ENCODE measurements at places on chromosomes 11 and 22.

- DNase-seq: peak; percentile 84
These were observed 864.2 kb downstream of the FAM181B start for GRCh38 chr11:81869351-81870065.

GRCh38 chr11:94832604-94833235 lies 64.6 kb downstream of the AMOTL1 start:
- DNase-seq: no peak

DNA sequence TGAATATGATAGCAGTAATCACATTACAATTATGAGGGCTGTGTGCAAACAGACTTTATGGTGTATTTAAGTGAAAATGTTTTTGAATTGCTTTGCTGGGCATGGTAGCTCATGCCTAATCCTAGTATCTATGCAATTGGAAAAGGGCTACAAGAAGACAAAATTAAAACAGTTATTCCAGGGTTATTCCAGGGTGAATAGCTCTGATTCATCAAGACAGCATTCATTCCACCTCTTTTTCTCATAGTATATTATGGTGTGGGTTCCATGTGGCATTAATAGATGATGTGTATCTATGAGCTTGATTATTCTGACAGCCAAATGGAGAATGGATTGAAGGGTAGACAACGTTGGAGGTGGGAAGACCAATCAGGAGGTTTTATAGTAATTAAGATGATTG lies 12.1 kb upstream of the SIDT2 start:
- no peak for DNase-seq

DNA sequence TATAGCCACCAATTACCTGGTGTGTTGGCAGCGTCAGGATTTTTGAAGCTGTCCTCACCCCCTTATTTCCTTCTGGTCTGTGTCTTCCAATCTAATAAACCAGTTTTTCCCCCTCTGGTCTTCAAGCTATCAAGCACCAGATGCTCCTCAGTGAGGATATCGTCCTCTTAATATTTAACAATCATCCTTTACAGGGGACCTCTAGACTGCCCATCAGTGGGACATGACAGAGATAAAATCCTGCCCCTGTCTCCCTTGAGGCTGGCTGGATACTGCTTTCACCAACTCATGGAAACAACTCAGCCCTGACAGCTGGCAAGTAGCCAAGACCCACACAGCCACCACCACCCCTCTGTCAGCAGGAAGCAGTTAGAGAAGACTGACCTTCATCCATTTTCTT lies 421.0 kb upstream of the API5 start:
- DNase-seq: no peak

DNA sequence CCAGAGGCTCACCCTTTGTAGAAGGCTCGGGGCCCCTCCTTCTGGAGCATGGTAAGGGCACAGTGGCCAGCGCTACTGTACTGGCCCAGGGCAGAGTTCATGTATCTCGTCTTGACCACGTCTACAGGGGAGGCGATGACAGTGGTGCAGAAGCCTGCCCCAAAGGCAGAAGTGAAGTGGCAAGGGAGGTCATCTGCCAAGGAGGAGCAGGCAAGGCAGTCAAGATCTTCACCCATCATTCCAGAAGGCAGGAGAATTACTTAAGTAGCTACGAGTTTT lies 7.2 kb downstream of the UCP2 start:
- no peak for DNase-seq

GRCh38 chr22:19671316-19671715 lies 43.0 kb upstream of the SEPTIN5 start:
- no peak for DNase-seq

- DNase-seq: no peak
These were observed 7.1 kb upstream of the NHERF4 start for GRCh38 chr11:119178166-119178680.

GRCh38 chr11:128471138-128471661 lies 116.2 kb downstream of the ETS1 start:
- no peak for DNase-seq

- no peak for DNase-seq
These were observed 616.6 kb downstream of the TBC1D22A start for GRCh38 chr22:47379037-47379436.

GRCh38 chr11:79437278-79437980 lies 3.4 kb downstream of the TENM4 start:
- no peak for DNase-seq

- no peak for DNase-seq
These were observed 73.2 kb upstream of the TCF20 start for GRCh38 chr22:42343531-42344081.

GRCh38 chr11:69300120-69301060 lies 6.4 kb downstream of the MYEOV start:
- DNase-seq: no peak

GRCh38 chr22:23193882-23194281 lies 13.6 kb downstream of the BCR start:
- DNase-seq: no peak

DNA sequence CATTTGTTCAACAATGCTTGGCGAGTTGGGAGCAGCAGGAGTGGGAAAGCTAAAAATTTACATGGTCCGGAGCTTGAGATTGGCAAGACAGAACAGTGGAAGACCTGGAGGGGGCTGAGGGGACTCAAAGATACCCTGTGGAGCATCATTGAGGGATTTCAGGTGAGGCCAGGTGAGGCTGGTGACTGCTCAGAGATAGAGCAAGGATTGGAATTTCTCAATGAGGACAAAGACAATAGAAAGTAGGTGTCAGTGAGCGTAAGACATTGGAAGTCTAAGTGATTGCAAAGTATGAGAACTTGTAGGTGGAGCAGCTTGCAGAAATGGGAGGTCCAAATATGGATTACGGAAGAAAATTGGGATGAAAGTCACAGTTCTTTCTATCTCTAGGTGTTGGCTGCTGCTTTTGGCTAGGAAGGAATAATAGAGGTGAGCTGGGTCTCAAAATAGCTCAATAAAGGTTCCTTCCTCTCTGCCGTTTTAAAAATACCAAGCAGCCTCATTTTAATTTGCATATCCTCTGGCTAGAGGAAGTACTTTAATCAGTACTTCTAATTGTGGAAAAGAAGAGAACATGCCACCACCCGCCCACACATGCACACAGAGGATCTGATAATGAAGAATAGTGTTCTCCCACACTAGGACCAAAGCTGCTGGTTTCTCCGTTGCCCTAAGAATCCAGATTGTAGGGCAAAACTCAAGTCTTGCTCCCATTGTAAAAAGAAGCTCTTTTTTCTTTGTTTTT lies 41.8 kb upstream of the SORL1-AS1 start:
- peak; percentile 26 for DNase-seq

DNA sequence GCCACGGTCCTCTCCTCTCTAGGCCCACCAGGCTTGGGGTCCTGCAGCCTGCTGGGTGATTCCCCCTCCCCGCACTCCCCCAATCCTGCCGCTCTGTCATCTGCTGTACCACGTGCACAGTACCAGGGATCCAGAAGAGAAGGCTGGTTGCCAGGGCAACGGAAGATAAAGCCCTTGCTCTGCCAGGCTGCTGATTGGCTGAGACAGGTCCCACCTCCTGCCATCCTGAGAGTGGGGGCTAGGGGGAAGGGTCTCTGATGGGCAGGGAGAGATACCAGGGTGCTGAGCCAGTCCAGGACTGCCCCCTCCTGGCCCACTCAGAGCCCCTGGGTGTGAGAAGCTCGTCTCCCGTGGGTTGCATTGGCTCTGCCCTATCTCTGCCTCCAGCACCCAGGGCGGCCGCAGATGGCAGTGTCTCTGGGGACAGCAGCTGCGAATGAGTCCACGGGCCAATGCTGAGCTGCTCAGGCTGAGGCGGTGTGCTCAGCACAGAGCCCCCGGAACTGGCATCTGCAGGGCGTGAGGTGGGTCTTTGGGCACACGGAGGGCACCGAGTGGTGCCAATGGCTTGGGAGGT lies at the start of gene SMIM45:
Gene SMIM45, plus strand, starts transcription at position 253 of the 577 bp plus-strand sequence.
- DNase-seq: no peak

DNA sequence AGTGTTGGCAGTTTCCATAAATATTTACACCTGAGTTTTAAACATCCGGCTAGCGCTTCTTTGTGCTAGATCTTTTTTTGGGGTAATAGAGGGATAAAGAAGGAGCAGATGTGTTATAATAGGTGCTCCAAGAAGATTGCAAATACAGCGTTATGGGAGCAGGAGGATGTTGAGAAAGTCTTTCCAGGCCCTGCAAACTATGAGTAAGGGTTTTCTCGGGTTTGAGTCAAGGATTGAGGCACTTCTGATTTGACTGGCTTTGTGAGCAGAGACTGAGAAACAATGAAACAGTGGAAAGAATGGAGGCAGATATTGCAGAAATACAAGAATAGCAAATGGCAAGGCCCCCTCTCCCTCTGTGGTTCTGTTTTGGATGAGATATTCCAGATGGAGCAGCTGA lies 155.0 kb upstream of the TIMP3 start:
- peak; percentile 28 for DNase-seq

DNA sequence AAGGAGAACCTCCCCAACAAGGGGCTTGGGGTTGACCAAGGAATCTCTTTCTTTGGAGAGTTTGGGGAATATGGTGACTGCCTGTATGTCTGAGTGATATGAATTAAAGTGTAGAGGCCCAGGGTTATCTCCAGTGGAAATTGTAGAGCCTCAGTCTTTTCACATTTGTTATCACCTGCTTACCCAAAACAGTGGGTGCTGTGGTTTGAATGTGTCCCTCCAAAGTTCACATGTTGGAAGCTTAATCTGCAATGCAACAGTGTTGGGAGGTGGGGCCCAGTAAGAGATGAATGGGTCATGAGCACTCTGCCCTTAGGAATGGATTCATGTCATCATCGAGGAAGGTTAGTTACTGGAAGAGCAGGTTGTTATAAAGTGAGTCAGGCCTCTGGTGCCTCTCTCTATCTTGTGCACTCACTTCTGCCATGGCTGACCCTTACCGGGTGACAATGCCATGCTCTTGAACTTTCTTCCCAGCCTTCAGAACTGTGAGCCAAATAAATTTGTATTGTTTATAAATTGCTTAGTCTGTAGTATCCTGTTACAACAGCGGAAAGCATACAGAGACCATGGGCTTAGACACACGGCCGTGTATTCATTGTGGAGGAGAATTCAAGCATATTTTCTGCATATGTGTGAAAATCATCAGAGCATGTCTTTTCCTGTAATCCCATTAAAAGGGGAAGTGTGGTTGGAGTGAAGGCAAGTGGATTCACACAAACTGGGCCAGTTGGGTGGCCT lies 114.1 kb upstream of the TBCEL start:
- no peak for DNase-seq

- peak; percentile 50 for DNase-seq
These were observed 13.0 kb upstream of the OR6A2 start for GRCh38 chr11:6812390-6813005.

DNA sequence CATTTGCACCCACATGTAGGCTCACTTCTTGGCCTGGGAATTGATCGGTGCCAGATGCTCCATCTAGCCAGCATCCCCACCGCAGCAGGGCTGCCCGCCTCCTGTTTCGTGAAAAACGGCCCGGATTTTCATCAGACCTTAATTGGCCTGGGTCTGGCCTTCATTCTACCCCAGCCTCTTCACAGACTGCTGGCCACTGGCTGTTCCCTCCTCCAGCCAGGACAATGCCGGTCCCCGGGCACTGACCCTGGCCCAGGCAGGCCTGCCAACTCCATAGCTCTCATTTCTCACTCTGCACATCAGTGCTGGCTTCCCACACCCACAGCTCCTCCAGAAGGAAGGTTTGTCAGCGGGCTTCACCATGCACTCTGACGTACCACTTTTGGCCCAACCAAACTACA lies 27.9 kb downstream of the TIMP3 start:
- no peak for DNase-seq

GRCh38 chr11:87347854-87348253 lies 310.1 kb downstream of the TMEM135 start:
- no peak for DNase-seq

GRCh38 chr11:95253141-95253540 lies 22.1 kb upstream of the SESN3 start:
- no peak for DNase-seq

- no peak for DNase-seq
These were observed 18.2 kb downstream of the LIMK2 start for GRCh38 chr22:31230155-31230870.

GRCh38 chr11:75342966-75343870 lies 8.2 kb downstream of the ARRB1 start:
- DNase-seq: no peak

GRCh38 chr11:14902650-14903350 lies 10.8 kb upstream of the CYP2R1 start:
- DNase-seq: no peak

DNA sequence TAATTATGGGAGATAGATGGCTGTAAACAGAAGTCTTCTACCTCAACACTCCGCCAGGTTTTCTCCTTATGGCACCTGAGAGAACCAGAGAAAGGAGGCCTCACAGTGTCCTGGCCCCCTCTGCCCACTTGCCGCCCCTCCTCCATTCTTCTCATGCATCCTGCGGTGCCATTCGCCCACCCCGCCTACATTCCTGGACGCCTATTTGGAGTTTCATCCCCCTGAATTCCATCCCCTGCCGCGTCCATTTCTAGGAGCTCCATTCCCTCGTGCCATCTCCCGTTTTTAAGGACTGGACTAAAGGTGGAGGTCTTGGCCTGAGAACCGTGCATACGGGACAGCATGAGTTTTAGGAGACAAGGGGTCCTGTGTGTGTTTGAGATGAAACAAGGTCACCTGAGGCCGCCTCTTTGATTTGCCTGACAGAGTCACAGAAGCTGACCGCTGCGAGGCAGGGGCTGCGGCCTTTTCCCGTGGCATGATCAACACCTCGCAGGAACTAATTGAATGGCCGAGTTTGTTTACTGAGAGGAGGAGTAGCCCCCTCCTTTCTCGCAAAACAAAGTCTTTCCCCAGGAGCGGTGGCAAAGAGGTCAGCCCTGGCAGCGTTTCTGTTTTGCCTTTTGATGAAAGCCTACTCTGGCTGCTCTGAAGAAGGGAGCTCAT lies 246.2 kb downstream of the ST3GAL4 start:
- no peak for DNase-seq

- DNase-seq: no peak
These were observed 88.1 kb downstream of the RELT start for GRCh38 chr11:73464347-73464746.

DNA sequence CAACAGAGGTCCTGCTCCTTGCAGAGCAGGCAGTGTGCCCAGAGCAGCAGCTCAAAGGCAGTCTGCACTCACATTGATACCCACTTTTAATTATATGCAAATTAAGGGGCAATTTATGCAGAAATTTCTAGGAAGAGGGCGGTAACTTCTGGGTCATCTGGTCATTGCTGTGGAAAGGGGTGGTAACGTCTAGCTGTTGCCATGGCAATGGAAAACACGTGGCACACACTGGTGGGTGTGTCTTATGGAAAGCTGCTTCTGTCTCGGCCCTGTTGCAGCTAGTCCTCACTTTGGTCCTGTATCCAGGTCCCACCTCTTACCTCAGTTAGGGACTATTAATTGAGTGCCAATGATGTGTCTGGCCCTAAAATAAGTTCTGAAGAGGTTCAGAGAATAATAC lies 36.8 kb downstream of the BARX2 start:
- DNase-seq: no peak

DNA sequence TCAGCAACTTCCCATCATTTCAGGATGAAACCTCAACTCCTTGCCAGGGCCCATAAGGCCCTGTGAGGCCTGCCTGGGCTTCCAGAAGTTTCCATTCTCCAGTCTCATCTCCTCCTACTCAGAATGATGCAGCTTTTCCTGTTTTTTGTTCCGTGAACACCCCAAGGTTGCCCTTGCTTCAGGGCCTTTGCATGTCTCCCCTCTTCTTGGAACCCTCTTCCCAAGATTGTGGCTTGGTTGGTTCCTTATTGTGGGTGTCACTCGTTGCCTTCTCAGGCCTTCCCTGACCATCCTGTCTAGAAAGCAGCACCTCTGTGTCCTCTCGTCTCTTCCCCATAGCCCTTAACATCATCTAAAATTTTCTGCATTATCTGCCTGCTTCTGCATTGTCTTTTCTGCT lies 23.2 kb upstream of the YWHAH start:
- DNase-seq: no peak

- DNase-seq: no peak
These were observed 1.1 kb downstream of the MUC5AC start for GRCh38 chr11:1158681-1159487.
